ENCODE measurements at places on chromosomes 16 and 17.

DNA sequence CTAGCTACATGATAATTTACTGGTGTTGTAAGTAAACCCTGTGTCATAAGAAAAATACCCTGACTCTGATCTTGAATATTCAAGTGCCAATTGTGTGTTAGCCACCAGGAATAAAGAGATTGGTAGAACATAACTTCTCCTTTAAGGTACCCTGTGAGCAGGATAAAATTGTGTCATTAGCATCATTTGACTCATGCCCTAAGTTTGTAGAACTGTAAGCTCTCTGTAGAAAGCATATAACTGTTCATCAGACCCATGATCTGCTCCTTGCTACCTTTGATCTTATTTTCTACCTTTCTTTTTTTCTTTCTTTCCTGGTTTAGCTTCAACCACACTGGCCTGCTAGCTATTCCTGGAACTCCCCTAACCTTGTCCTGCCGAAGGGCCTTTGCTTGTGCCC lies 35.8 kb downstream of the PTRH2 start:
- DNase-seq = no peak

DNA sequence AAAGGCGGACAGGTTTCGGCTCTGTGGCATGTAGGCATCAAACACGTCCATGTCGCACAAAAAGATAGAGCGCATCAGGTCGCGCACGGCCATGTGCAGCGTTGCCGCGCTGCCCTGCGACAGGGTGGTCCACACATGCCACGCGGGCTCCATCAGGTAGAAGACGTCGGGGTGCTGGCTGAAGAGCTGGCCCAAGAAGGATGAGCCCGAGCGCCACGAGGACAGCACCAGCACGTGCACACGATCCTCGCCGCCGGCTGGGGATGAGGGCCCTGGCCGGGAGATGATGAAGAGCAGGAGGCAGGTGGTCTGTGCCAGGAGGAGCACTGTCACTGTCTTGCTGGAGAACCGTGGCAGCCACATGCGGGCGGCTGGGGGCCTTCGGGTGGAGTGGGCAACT lies 5.9 kb downstream of the CHST5 start:
- no peak for DNase-seq

DNA sequence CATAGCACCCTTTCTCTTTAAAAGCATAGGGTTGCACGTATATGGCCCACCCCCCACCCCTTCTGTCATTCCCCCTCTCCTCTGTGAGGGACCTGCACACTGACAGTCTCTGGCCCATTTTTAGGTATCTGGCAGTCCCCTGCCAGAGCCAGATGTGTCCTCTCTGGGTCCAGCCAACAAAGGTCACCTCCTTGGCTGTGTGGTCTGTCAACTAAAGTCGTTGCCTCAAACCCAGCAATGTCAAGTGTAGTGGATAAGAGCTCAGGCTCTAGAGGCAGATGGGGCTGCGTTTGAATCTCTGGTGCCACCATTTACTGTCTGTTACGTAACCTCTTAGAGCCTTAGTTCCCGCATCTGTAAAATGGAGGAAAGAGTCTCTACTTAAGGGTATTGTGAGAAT lies 211.5 kb downstream of the MSI2 start:
- DNase-seq = no peak

- DNase-seq = no peak
Observed at GRCh38 chr17:52790359-52790955, 631.9 kb upstream of the CA10 start.

- DNase-seq = no peak
Observed at GRCh38 chr17:43734376-43734775, 24.2 kb downstream of the SOST start.

DNA sequence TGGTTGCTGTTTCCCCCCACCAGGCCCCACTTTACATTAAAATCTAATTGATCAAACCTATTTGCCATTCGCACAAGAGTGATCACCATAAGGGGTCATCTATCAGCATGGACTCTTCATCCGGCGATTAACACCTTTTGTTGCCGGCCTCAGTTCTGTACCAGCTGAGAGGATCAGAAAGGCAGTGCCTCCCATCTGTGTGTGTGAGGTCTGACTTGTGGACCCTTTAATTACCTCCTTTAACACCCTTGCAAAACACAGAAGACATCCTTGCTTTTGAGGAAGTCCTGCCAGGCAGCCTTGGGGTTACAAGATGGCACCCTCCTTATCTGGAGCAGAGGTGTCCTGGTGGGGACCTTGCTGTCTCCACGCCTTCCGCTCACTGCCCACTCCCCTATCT lies 77.2 kb upstream of the IRX3 start:
- DNase-seq = no peak

- DNase-seq = no peak
Observed at GRCh38 chr17:79752175-79752574, 21.4 kb downstream of the ENPP7 start.

DNA sequence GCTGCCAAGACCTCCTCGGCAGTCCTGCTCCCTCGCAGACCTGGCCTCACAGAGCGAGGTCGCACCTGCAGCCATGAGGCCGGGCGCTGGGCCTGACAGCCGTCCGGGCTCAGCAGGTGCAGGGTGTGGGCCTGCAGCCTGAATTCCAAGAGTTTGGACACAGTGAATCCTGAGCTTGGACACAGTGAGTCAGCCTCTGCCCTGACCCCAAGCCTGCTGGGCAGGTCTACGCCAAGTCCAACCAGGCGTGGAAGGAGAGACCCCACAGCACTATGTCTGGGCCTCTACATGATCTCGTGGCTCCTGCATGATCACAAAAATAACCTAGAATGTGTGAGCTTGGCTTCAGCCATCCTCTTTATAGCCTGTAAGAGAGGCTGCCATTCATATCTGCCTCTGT lies 121.0 kb downstream of the C16orf95 start:
- no peak for DNase-seq

- no peak for DNase-seq
Observed at GRCh38 chr16:85258629-85259028, 146.4 kb upstream of the CIBAR2 start.

DNA sequence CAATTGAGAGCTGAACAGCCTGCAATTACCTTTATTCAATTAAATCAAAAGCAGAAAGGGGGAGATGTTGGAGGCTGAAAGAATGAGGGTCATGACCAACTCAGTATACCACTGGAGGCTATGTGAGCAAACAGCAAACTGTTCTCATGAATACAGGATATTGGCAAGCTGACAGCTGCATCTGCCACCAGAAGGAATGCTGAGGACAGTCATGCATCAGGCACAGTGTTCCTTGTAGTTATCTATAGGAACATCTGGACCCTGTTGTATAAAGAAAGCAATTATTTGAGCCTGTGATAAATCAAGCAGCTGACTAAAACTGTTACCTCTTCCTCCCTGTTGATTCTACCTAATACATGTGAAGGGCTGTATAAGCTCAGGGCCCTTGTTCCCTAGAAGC lies 2064.6 kb downstream of the TP53TG3F start:
- DNase-seq = no peak

- peak; percentile 90 for DNase-seq
Observed at GRCh38 chr17:16486373-16487250, 5.4 kb downstream of the LRRC75A start.

DNA sequence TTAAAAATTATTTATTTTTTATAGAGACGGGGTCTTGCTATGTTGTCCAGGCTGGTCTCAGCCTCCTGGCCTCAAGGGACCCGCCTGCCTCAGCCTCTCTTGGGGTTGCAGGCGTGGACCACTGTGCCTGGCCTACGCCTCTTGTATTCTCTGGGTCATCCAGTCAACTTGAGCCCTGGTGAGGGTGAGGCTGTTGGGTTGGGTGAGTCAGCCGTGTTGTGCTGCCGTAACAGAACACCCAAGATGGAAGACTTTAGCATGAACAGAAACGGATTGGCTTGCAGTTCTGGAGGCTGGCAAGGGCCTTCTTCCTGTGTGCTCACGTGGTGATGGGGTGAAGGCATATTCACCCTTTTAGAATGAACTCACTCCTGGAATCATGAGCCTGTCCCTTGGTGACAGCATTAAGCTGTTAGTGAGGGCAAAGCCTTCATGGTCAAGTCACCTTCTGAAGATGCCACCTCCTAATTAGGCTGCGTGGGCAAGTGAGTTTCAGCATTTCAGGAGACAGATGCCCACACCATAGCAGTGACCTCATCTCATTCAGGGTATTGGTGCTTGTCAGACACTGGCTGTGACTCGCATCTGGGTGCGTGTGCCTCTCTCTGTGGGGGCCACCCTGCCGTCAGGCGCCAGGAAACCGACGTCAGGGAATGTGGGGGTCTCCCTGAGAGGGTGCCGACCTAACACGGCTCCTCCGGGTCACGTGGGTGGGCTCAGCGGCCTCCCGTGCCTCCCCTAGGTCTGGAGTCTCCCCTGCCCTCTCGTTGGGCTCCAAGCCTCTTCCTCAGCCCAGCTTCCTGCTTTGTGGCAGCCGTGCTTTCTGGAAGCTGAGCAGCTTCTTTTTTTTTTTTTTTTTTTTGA lies 49.8 kb downstream of the WDR45B start:
- no peak for DNase-seq

DNA sequence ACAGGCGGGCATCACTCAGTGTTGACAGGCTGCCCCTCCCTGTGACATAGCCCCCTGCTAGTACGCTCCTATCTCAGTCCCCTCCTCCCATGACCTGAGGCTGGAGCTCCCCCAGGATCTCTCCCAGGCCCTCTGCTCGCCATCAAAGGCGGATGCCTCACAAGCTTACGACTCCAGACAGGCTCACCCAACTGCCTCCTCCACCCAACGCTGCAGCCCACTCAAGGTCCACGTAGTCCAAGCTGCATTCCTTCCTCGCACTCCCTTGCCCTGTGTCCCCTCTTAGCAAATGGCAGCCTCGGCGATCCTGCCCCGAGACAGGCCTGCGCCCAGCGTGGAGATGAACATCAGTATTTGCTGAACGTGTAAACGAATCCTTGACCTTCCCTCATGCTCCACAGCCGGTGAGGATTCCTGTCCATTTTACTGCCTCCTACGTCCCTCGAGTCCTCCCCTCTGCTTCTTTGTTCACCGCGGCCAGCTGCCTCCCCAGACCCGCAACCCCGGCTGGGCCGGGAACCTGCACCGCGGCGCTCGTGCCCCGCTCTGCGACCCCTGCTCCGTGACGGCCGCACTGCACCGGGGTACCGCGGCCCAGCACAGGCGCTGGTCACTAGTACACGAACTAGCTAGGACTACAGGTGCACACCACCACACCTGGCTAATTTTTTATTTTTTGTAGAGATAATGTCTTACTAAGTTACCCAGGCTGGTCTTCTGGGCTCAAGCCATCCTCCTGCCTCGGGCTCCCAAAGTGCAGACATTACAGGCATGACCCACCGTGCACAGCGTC lies 838 bp upstream of the TMEM97 start:
- DNase-seq = no peak

- DNase-seq = no peak
Observed at GRCh38 chr17:43350888-43351361, 47.9 kb upstream of the ARL4D start.

- DNase-seq = peak; percentile 81
Observed at GRCh38 chr16:70553645-70554044, 30.0 kb downstream of the SF3B3 start.

DNA sequence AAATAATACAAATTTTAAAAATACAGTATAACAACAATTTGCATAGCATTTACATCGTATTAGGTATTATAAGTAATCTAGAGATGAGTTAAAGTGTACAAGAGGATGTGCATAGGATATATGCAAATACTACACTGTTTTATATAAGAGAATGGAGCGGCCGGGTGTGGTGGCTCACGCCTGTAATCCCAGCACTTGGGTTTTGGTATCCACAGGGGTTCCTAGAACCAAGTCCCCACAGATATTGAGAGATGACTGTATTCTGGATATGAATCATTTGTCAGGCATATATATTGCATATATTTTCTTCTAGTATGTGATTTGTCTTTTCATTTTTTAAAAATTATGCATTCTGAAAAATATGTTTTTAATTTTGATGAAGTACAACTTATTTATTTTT lies 77.5 kb upstream of the MSI2 start:
- DNase-seq = no peak

- no peak for DNase-seq
Observed at GRCh38 chr17:63450551-63450950, 4.4 kb upstream of the CYB561 start.

DNA sequence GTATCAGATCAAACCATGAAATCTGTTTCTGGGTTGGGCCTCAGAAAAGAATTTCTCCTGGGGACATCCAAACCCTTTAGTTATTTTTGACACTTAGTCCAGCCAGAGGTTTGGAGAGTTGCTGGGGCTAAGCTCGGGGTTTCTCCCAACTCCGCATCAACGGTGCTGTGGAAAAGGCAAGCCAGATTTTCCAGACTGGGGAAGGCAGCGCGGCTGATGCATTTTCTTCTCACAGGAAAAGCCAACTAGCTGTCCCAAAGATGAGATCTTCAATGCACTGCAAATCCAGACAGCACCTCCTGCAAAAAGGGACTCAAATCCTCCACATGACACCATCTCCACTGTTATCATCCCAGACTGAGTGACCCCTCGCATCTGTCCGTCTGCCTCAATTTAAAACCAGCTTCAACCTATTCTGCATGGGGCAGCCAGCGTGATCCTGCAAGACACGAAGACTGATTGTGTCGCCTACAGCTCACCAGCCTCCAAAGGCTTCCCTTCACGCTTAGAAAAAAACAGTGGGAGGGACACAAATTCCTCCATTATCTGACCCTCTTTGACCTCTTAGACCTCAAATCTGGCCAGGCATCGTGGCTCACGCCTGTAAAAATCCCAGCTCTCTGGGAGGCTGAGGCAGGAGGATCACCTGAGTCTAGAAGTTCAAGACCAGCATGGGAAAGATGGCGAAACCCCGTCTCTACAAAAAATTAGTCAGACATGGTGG lies 62.0 kb downstream of the GAS7 start:
- no peak for DNase-seq

DNA sequence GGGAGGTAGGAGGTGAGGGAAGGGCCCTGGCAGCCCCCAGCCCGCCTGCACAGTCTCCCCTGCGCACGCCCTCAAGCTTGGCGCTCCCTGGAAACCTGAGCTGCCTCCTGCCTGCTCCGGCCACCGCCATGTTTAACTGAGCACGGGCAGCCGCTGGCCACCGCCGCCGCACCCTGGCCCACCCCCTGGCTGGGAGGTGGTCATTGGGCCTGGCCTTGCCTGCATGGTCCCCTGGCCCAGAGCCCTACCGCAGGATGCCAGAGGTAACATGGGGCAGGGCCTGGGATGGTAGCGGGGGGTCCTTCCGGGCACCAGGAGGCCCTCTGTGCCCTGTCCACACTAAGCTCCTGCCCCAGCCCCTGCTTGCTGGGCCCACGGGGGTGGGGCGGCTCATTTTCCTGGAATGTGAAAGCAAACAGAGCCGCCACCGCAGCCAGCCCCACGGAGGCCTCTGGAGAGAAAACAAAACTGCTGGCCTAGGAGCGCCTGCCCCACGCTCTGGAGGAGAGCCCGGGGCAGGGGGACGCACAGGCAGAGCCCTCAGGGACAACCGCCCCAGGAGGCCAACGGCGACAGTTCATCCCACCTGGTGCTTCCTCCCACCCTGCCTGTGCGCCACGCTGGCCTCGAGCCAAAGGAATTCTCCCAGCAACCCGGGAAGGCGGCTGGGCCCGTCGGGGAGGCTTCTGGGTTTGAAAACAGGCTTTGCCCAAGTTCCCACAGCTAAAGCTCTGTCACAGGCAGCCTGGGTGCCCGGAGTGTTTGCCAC lies 8.9 kb downstream of the NHERF2 start:
- DNase-seq = peak; percentile 93

DNA sequence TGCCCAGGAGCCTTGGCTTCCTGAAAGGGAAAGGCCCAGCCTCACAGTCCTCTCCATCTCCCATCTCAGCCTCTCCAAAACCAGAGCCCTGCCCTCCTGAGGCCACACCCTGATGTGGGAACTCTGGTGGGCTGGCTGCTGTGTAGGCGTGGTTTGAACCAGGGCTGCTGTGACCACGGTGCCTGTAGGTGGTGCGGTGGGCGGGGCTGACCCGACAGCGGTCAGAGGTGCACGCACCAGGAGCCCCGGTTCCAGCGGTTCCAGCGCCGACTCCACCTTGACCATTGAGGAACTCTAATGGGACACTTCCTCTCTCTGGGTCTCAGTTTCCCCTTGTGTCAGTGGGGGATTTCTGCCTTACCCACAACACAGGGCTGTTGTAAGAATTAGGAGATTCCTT lies 2.4 kb downstream of the RAP1GAP2 start:
- DNase-seq = no peak
